Naive thymus-derived CD4-positive, alpha-beta T cell (primary cell): ENCODE measurements at places on chromosomes 6 and 20.

DNA sequence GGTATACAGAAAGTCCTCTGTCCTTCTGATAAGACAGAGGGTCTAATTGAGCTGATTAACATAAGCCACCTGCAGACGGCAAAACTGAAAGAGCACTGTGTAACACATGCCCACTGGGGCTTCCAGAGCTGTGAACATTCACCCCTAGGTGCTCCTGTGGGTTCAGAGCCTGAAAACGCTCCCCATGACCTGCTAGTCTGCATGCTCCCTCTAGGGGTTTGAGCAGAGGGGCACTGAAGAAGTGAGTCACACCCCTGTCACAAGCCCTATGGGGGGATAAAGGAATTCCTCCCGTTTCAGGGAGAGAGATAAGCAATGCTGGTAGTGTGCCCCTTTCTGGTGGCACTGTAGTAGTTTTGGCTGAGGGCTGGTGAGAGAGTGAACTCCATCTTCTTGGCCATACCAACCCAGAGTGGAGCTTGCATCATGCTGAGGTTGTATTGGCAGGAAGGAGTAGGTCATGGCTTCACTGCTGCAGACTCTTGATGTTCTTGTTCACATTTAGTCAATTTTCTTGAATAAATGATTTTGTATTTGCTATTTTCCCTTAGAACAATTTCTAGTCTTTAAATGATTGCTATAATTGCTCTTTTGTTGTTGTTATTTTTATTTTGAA, 637.5 kb upstream of the MAN1A1 start:
- DNase-seq, result no peak
- H3K27me3 ChIP-seq, result no peaks in the 10 kb centered on the region
- no peaks in the 10 kb centered on the region for H3K4me1 ChIP-seq
- no peak overlapping the region for H3K4me3 ChIP-seq

DNA sequence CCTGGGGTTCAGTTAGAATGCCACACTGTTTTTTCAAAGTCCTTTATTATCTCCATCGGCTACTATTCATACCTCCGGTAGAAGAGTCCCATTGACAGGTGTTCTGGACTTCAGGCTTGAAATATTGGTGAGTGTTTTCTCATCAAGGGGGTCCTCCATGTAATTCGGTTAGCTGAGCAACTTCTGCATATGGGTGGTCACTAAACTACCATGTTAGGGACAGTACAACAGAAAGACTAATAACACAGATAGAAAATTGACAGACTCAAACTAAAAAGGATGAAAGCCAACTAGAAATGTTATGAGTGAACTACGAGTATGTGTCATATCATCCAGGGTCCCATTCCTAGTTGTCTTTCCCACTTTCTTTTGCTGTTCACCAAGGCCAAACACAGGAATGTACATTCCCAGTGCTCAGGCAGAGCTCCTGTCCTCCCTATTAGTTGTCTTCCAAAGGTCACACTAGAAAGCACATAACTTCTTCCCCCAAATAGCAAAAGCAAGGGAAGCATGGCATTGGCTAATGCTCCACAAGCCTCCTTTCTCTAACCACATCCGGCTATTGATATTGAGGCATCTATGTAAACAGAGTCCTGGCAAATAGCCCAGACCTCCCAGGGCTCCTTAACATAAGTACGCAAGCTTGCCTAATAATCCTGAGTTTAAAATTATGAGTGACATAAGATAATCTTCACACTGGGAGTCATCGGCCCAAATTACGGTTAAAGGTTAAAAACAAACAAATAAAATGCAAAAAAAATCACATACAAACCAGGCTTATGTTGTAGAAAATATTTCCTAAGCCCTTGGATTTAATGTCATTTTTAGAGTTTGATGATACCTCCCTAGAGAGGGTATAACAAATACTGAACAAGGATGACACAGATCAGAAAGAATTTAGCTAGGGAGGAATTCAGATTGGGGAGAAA, 13.2 kb downstream of the CCN2 start:
- DNase-seq, result no peak
- no peak overlapping the region for H3K27ac ChIP-seq
- H3K36me3 ChIP-seq, result no peaks in the 10 kb centered on the region
- no peaks in the 10 kb centered on the region for H3K4me1 ChIP-seq
- no peak overlapping the region for H3K4me3 ChIP-seq
- no peaks in the 10 kb centered on the region for H3K27me3 ChIP-seq

DNA sequence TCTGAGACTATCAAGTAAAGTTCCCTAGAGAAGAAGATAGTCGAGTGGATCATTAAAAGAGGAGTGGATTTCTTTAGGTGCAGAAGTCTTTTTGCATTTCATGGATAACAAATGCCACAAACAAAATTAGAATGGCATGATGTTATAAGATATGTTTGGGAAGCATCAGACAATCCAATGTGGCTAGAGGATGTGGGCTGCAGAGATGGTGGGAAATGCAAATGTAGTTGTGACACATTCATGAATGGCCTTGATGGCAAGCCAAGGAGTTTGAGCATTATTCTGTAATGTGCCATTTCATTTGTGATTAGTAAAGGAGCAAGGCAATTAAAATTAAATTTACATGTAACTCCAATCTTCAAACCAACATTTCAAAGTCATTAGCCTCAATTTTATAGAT, 211.9 kb downstream of the CENPW start:
- no peak overlapping the region for H3K4me3 ChIP-seq
- H3K4me1 ChIP-seq, result no peaks in the 10 kb centered on the region
- DNase-seq, result no peak
- H3K27ac ChIP-seq, result no peak overlapping the region
- no peaks in the 10 kb centered on the region for H3K27me3 ChIP-seq
- no peaks in the 10 kb centered on the region for H3K36me3 ChIP-seq

DNA sequence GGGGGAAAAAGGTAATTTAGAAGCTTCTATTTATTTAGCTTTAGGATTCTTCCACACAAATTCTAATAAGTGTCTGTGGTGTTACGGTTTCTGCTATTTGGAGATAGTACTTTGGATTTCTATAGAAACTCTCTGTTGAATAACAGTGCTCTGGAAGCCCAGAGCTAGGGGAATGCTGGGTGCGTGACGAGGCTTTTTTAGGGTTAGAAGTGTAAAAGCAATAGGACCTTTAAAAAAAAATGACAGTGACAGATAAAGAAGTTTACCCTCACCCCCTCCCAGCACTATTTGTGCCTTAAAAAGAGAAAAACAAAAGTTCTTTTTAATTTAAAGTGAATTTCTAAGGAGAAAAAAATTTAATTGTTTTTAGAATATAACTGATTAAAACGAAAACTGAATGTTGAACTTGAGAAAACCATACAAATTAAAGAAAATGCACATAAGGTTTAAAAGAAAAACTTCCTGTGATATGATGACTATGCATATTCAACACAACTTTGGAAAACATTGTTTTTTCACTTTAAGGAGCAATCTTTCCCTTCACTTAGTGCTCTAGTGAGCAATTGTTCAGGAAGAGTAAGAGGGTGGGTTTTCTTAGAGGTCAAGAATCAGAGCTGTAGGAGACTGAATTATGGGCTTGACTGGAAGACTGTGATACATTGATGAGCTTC, 89.6 kb upstream of the RIPOR2 start:
- no peak overlapping the region for H3K4me3 ChIP-seq
- no peaks in the 10 kb centered on the region for H3K36me3 ChIP-seq
- no peak for DNase-seq
- H3K27me3 ChIP-seq, result no peaks in the 10 kb centered on the region
- no peak overlapping the region for H3K27ac ChIP-seq

GRCh38 chr6:115969930-115970273, 90.8 kb downstream of the FRK start:
- no peak for DNase-seq
- H3K27ac ChIP-seq, result no peak overlapping the region
- no peak overlapping the region for H3K4me3 ChIP-seq
- no peaks in the 10 kb centered on the region for H3K27me3 ChIP-seq

DNA sequence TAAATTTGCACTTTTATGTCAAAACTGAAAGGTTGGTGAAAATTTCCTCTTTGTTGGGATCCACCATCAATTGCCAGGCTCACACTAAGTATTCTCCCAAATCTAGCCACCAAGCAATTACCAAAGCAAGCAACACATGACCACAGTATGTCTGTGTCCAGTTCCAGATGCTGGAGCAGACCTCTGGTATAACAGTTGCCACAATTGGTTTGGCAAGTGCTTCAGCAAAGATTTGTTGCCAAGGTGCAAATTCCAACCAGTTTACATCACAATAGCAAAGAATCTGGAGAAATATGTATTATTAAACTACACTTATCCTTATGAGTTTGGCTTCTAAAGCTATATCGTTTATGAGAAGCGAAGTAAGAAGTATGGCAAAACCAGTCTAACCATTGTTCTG, 6.4 kb downstream of the GTF2H5 start:
- no peak overlapping the region for H3K27ac ChIP-seq
- H3K4me1 ChIP-seq, result no peaks in the 10 kb centered on the region
- H3K4me3 ChIP-seq, result no peak overlapping the region
- DNase-seq, result no peak

- no peak overlapping the region for H3K4me3 ChIP-seq
- H3K27me3 ChIP-seq, result peaks cover 3% of the 10 kb centered on the region
- H3K27ac ChIP-seq, result no peak overlapping the region
- no peaks in the 10 kb centered on the region for H3K36me3 ChIP-seq
Observed at GRCh38 chr20:59835448-59836395, 97.7 kb downstream of the SYCP2 start.

GRCh38 chr20:34938466-34939163, 17.0 kb downstream of the GSS start:
- no peaks in the 10 kb centered on the region for H3K27me3 ChIP-seq
- H3K36me3 ChIP-seq, result no peaks in the 10 kb centered on the region
- no peak overlapping the region for H3K4me3 ChIP-seq
- no peak overlapping the region for H3K27ac ChIP-seq
- DNase-seq, result no peak

- peaks cover 55% of the 10 kb centered on the region for H3K36me3 ChIP-seq
- H3K4me1 ChIP-seq, result peaks cover 13% of the 10 kb centered on the region
- H3K27me3 ChIP-seq, result no peaks in the 10 kb centered on the region
- no peak overlapping the region for H3K27ac ChIP-seq
- H3K4me3 ChIP-seq, result no peak overlapping the region
Observed at GRCh38 chr20:39029364-39029763, 67.2 kb downstream of the DHX35 start.

- no peak for DNase-seq
- no peaks in the 10 kb centered on the region for H3K27me3 ChIP-seq
- H3K4me3 ChIP-seq, result no peak overlapping the region
- no peaks in the 10 kb centered on the region for H3K36me3 ChIP-seq
Observed at GRCh38 chr6:39808964-39809363, 16.8 kb downstream of the DAAM2 start.

- no peak for DNase-seq
- H3K36me3 ChIP-seq, result no peaks in the 10 kb centered on the region
- no peaks in the 10 kb centered on the region for H3K27me3 ChIP-seq
- H3K4me1 ChIP-seq, result peaks cover 5% of the 10 kb centered on the region
Observed at GRCh38 chr20:47419953-47420514, 63.5 kb upstream of the ZMYND8 start.

DNA sequence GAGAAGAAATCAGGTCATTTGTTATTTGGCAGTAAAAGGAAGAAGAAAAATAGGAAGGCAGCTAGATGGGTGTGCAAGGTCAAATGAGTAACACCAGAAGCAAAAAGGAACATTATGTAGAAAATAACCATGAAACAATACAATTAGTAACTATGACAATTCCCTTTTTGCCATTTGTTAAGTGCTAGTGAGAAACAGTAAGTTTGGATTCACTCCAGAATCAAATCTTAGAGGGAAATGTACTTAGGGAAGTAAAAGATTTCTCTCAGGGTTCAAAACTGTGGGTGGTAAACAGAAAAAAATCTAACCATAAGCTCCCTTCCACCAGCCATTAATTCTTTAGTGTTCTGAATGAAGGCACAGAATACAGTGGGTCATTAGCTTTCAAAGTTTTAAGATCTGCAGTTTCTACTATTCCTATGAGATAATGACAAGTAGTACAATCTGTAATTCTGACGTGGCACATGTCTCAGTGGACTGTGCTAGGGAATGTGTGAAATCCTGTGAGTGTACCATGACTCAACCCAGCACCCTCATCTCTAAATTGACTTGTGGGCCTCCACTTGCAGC, 17.1 kb downstream of the REPS1 start:
- H3K36me3 ChIP-seq, result no peaks in the 10 kb centered on the region
- H3K4me1 ChIP-seq, result peaks cover 32% of the 10 kb centered on the region

DNA sequence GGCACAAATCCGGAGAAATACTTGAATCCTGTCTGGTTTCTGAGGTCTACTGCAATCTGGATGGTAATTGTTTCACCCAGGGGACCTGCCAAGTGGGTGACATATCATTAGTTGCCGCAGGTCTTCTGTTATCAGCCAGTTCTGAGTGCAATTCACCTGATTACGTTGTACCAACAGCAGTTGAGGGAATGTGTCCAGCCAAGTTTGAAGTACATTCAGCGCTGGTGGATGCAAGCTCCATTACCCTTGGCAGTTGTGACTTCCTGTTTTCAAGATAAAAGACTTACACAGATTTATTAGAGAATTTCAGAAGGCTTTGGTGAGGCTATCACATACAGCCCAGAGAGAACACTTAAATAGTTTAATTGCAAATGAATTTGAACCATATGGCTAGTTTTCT, 42.8 kb downstream of the FNDC1 start:
- H3K4me3 ChIP-seq, result no peak overlapping the region
- no peak overlapping the region for H3K27ac ChIP-seq
- no peaks in the 10 kb centered on the region for H3K4me1 ChIP-seq
- H3K27me3 ChIP-seq, result no peaks in the 10 kb centered on the region
- DNase-seq, result no peak
- no peaks in the 10 kb centered on the region for H3K36me3 ChIP-seq

DNA sequence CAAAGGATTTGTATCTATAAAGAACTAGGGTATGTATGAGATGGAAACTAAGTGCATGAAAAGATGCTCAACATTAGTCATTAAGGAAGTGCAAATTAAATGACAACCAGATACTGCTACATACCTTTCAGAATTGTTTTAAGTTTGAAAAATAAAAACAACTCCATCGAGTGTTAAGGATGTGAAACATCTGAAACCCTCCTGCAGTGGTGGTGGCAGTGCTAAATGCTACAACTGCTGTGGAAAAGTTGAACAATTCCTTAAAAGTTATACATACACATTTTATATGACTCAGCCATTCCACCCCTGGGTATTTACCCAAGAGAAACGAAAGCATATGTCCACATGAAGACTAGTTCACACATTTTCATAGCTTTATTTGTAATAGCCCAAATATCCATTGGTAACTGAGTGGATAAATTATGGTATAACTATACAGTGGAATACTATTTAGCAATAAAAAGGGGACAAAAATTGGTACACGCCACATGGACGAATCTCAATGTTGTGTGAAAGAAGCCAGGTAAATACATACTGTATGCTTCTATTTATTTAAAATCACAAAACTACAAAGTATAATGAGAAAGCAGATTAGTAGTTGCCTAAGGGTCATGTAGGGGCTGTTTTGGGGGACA, 10.6 kb downstream of the ARMH2 start:
- no peak for DNase-seq
- H3K36me3 ChIP-seq, result no peaks in the 10 kb centered on the region
- no peaks in the 10 kb centered on the region for H3K27me3 ChIP-seq
- no peaks in the 10 kb centered on the region for H3K4me1 ChIP-seq

GRCh38 chr6:35258336-35258735, 1.2 kb upstream of the ZNF76 start:
- peak overlapping the region; percentile 65 for H3K4me3 ChIP-seq
- H3K27ac ChIP-seq, result peak overlapping the region; percentile 95
- no peaks in the 10 kb centered on the region for H3K36me3 ChIP-seq
- no peaks in the 10 kb centered on the region for H3K27me3 ChIP-seq

GRCh38 chr20:33199026-33199425, 18.1 kb upstream of the BPIFA3 start:
- DNase-seq, result no peak
- H3K27ac ChIP-seq, result no peak overlapping the region
- no peaks in the 10 kb centered on the region for H3K4me1 ChIP-seq
- no peak overlapping the region for H3K4me3 ChIP-seq
- H3K36me3 ChIP-seq, result no peaks in the 10 kb centered on the region
- no peaks in the 10 kb centered on the region for H3K27me3 ChIP-seq

GRCh38 chr6:149806127-149806526, 56.6 kb downstream of the PCMT1 start:
- no peaks in the 10 kb centered on the region for H3K27me3 ChIP-seq
- H3K36me3 ChIP-seq, result peaks cover 5% of the 10 kb centered on the region
- H3K27ac ChIP-seq, result no peak overlapping the region
- H3K4me1 ChIP-seq, result no peaks in the 10 kb centered on the region
